ENCODE measurements at places on chromosomes 13 and 19. TPM values are rescaled to one million over a fixed set of nuclear protein-coding genes. Genes with fewer than 3 reads are reported as not detected.

The SLC7A1 gene
- total RNA-seq: 72.6 TPM

GRCh38 chr19:40781140-40781539, 3.1 kb downstream of the RAB4B start:
- no peak for DNase-seq
- H3K27ac ChIP-seq: no peak overlapping the region
- H3K4me1 ChIP-seq: peaks cover 18% of the 10 kb centered on the region
- H3K36me3 ChIP-seq: peaks cover 12% of the 10 kb centered on the region
- H3K27me3 ChIP-seq: no peaks in the 10 kb centered on the region

The ZNF541 gene
- 0.51 TPM for total RNA-seq

The MICU2 gene
- total RNA-seq: 130 TPM

The CEACAM7 gene
- total RNA-seq: 5.2 TPM

The PRR20B gene
- total RNA-seq: not detected

GRCh38 chr13:30235216-30235615, 72.1 kb downstream of the KATNAL1 start:
- DNase-seq: no peak
- H3K4me3 ChIP-seq: no peak overlapping the region
- no peaks in the 10 kb centered on the region for H3K27me3 ChIP-seq
- no peaks in the 10 kb centered on the region for H3K4me1 ChIP-seq
- H3K36me3 ChIP-seq: peaks cover 4% of the 10 kb centered on the region

DNA sequence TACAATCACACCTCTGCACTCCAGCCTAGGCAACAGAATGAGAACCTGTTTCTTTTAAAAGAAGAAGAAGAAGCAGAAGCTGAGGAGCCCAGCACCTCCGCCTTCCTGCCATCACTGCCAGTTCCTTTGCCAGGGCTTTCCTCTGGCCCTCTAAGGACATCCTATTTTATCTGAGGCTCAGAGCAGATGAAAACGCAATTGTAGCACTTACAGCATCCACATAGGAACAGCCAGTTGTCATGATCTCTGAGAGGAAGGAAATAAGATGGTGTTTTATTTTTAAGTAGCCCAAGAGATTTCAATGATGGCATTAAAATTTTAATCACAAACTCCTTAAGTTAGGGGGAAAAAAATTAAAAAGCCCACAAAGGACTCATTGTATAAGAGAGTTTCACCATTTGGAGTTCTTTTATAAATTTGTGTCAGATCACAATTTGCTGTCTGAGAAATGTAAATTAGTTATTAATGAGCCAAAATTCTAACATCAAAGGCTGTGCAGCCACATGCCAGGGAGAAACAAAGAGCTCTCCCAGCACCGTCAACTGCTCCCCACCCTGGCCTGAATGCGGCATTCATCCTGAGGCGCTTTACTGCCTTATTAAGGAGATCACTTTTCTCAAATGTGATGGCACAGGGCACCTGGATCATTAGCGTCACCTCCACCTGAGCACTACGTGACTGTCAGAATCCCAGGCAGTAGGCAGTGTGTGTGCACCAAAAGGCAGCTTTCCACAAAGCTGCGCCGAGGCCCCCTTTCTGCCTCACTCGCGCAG, 393.0 kb downstream of the FOXO1 start:
- H3K36me3 ChIP-seq: no peaks in the 10 kb centered on the region
- H3K4me3 ChIP-seq: no peak overlapping the region
- no peak for DNase-seq
- H3K27ac ChIP-seq: peak overlapping the region; percentile 74
- no peaks in the 10 kb centered on the region for H3K27me3 ChIP-seq

The ZNF701 gene
- total RNA-seq: 13.0 TPM

The F7 gene
- not detected for total RNA-seq

GRCh38 chr19:40521276-40521675, 54.5 kb downstream of the SPTBN4 start:
- no peak for DNase-seq
- no peaks in the 10 kb centered on the region for H3K36me3 ChIP-seq
- H3K4me1 ChIP-seq: peaks cover 15% of the 10 kb centered on the region
- no peak overlapping the region for H3K4me3 ChIP-seq

DNA sequence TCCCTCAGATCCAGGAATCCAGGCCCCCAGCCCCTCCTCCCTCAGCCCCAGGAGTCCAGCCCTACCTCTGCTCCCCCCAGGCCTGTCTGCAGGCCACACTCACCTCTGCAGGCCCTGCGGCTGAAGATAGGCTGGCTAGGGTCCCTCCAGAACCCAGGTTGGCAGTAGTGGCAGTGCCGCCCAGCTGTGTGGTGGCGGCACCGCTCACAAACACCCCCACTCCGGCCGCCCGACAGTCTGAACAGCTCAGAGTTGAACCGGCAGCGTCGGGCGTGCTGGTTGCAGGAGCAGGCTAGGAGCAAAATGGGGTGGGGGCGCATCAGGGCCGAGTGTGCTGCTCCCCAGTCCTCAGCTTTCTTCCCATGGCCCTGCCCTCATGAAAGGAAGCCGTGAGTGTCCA, 8.3 kb downstream of the NTN5 start:
- no peak overlapping the region for H3K27ac ChIP-seq
- no peak for DNase-seq
- no peak overlapping the region for H3K4me3 ChIP-seq
- peaks cover 9% of the 10 kb centered on the region for H3K4me1 ChIP-seq
- H3K36me3 ChIP-seq: no peaks in the 10 kb centered on the region

DNA sequence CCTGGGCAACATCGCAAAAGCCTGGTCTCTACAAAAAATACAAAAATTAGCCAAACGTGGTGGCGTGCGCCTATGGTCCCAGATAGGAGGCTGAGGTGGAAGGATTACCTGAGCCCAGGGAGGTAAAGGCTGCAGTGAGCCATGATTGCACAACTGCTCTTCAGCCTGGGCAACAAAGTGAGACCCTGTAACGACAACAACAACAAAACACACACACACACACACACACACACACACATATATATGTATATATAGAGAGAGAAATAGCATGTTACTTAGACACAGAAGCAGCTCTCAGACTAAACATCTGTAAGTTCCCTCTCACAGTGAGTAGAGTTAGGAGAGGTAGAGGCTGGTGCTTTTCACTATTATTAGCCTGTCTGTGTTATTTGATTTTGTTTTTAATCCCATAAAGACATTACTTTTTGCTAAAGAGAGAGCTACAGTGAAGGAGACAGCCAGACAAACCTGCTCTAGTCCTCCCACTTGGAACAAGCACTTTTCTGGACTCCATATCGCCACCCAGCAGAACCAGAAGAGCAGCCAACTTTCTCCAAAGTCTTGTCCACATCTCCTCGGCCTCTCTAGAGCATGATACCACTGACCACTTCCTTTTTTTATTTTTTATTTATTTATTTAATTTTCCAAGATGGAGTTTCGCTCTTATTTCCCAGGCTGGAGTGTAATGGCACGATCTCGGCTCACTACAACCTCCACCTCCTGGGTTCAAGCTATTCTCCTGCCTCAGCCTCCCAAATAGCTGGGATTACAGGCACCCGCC, 2.8 kb upstream of the LIN7B start:
- H3K27me3 ChIP-seq: no peaks in the 10 kb centered on the region
- H3K27ac ChIP-seq: no peak overlapping the region
- H3K4me3 ChIP-seq: no peak overlapping the region
- no peak for DNase-seq
- peaks cover 28% of the 10 kb centered on the region for H3K36me3 ChIP-seq
- peaks cover 32% of the 10 kb centered on the region for H3K4me1 ChIP-seq

DNA sequence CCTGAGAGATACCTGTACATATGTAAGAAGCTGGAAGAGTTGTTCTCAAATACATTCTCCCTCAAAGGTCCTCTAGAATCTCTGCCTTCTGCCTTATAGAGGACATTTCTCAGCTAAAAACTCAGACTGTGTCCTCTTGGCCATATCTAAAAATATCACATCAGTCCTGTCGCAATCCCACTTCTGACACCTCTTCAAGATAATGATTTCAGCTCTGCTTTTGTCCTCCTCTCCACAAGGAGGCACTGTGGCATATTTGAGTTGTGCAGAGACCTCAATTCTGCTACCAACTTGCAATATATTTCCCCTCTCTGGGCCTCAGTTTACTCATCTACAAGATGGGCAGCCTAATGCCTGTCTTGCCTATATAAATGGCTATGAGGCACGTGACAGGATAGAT, 16.6 kb downstream of the ADAMTS10 start:
- no peak overlapping the region for H3K27ac ChIP-seq
- peaks cover 16% of the 10 kb centered on the region for H3K36me3 ChIP-seq
- DNase-seq: no peak
- no peaks in the 10 kb centered on the region for H3K27me3 ChIP-seq
- no peak overlapping the region for H3K4me3 ChIP-seq

The ZNF888 gene
- 3.5 TPM for total RNA-seq

The NCR1 gene
- total RNA-seq: not detected

DNA sequence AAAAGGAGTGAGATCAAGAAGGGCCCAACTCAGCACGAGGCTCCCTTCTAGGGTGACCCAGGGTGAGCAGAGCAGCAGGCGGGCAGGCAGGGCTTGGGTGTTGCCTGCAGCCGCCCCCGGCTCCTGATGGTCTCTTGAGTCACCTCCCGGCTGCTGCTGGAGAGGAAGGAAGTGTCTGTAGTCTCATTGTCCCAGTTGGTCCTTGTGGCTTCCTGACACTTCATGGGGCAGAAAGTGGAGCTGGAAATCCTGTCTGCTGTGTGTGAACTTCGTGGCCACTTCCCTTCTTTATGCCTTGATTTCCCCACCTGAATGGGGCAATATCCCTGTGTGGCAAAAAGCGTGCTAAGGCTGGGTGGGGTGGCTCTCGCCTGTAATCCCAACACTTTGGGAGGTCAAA, 2.5 kb downstream of the MAP1S start:
- DNase-seq: no peak
- H3K36me3 ChIP-seq: peaks cover 40% of the 10 kb centered on the region
- no peaks in the 10 kb centered on the region for H3K27me3 ChIP-seq

DNA sequence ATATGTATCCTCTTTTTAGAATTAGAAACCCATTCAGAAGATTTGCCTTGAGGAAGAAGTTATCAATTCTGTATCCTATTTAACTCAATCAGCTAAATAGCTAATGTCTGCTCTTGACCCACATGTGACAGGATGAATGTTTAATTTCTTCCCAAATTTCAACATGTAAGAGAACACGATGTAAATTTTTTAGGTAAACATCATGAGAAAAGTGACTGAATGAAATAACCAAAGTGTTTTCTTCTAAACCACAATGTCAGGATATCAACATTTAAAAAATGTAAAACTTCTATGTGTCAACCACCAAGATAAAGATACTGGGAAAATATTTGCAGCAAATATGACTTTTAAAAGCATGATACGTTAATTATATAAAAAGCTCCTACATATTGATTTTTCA, 302.4 kb downstream of the DCT start:
- H3K4me3 ChIP-seq: no peak overlapping the region
- no peaks in the 10 kb centered on the region for H3K4me1 ChIP-seq
- H3K27me3 ChIP-seq: no peaks in the 10 kb centered on the region
- no peak for DNase-seq

The KLK8 gene
- 126 TPM for total RNA-seq

DNA sequence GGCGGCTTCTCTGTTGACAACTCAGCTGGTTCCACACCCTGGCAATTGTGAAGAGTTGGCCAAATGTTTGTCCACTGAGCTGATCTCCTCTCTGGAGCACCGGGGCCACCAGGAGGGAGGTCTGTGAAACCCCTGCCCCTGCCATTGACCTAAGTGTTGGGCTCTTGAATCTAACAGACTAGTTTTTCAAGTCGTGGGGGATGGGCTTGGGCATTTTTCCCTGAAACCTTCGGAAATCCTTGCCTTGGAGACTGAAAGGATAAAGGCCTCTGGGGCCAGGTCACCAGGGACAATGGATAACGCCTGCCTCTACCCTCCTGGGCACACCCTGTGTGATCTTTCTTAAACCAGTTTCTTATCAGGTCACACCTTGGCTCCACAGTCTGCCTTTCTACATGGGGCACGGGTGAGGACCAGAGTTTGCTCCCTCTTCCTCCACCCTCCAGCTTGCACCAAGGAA, 881 bp downstream of the GEMIN7 start:
- H3K4me1 ChIP-seq: peaks cover 49% of the 10 kb centered on the region
- H3K4me3 ChIP-seq: peak overlapping the region; percentile 92
- no peaks in the 10 kb centered on the region for H3K27me3 ChIP-seq
- H3K27ac ChIP-seq: peak overlapping the region; percentile 82
- DNase-seq: no peak
- peaks cover 17% of the 10 kb centered on the region for H3K36me3 ChIP-seq

GRCh38 chr19:11979527-11979926, 14.7 kb downstream of the ZNF763 start:
- no peak for DNase-seq
- H3K4me3 ChIP-seq: no peak overlapping the region
- H3K36me3 ChIP-seq: peaks cover 28% of the 10 kb centered on the region
- no peaks in the 10 kb centered on the region for H3K27me3 ChIP-seq
- no peak overlapping the region for H3K27ac ChIP-seq

- no peaks in the 10 kb centered on the region for H3K27me3 ChIP-seq
- peaks cover 20% of the 10 kb centered on the region for H3K4me1 ChIP-seq
- H3K36me3 ChIP-seq: no peaks in the 10 kb centered on the region
- DNase-seq: no peak
- H3K27ac ChIP-seq: peak overlapping the region; percentile 39
Observed at GRCh38 chr13:109655611-109656010, 130.8 kb downstream of the IRS2 start.

- no peak overlapping the region for H3K4me3 ChIP-seq
- peaks cover 90% of the 10 kb centered on the region for H3K36me3 ChIP-seq
- H3K27me3 ChIP-seq: no peaks in the 10 kb centered on the region
- H3K27ac ChIP-seq: no peak overlapping the region
- no peaks in the 10 kb centered on the region for H3K4me1 ChIP-seq
Observed at GRCh38 chr13:37026771-37027170, 26.2 kb downstream of the EXOSC8 start.

DNA sequence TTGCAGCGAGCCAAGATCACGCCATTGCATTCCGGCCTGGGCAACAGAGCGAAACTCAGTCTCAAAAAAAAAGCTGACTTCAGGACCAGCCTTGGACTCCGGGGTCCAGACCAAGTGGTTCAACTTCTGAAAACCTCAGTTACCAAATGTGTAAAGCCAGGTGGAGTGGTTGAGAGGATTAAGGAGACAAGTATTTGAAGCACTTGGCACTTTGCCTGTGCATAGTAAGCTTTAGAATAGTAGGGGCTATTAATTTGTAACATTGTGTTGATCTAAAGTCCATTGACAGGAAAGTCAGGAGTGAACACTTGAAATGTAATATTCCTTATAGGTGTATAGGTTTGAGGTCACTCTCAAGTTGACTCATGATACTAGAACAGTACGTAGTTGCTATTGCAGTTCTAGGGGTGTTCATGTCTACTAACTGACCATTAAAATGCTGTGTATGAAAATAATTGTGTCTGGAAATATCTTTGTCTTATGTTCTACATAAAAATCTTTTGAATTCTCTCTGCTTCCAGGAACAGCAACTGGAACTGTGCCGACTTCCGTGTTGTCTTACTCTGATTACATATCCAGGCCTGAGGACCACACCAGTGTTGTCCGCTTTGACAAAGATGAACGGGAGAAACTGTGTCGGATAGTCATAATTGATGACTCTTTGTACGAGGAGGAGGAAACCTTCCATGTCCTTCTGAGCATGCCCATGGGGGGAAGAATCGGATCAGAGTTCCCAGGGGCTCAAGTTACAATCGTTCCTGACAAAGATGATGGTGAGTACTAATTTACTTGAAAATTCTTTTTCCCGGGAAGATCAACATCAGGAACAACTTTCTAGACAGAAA, 97.4 kb downstream of the FREM2 start:
- DNase-seq: no peak
- H3K36me3 ChIP-seq: no peaks in the 10 kb centered on the region
- H3K27ac ChIP-seq: no peak overlapping the region
- H3K27me3 ChIP-seq: no peaks in the 10 kb centered on the region
- H3K4me3 ChIP-seq: no peak overlapping the region

Measured in suprapubic skin (tissue), 4 donors.